ENCODE measurements at places on chromosomes 7 and 10.

GRCh38 chr10:11285171-11285570 lies 267.5 kb downstream of the CELF2 start:
- DNase-seq = no peak

DNA sequence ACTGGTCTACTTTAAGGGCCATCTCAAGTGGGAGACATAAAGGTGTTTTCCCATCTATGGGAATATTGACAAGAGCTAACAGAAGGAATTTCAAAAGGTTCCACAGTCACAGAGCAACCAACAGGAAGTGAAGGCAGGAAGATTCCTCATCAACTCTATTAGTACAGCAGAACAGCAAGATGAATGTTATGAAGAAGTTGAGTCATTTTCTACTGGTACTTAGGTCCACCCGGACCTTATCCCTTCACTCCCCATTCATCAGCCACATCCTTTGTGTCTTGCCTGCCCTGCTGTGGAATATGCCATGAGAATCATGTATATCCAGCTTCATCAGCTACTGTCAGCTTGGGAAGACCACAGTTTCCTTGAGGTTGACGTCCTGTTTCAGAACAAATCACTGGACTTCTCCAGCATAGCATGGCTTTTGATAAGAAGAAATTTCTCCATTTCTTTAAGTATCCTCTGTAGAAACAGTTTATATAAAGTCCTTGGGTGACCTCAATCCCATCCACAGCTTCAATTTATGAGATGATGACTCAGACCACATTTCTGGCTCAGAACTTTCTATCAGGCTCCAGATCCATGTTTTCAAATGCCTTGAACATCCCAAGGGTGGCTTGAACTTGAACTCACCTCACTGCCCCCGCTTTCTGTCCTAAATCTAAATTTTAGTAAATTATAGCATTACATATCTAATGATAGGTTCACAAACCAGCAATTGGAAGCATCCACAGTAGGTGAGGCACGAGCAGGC lies 84.9 kb upstream of the AGK start:
- no peak for DNase-seq

- no peak for DNase-seq
These were observed 98.6 kb upstream of the FGFR2 start for GRCh38 chr10:121696854-121697253.

GRCh38 chr10:66167816-66168215 lies 758.0 kb upstream of the LRRTM3 start:
- DNase-seq = no peak

GRCh38 chr7:47307311-47307710 lies 274.6 kb downstream of the TNS3 start:
- DNase-seq = no peak

DNA sequence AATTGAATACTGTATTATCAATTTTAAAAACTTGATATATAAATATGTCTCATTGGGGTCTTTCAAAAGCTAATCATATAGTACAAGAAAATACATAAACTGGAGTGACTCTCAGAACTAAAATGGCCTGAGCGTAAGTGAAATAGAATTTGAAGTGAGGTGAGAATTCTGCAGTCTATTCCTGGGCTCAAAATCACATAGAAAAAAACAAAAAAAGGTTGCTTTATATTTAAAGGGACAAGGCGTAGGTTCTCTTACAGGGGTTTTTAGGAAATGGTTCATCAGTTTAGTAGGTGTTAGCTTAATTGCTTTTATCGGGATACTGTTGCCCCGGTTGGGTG lies 36.7 kb upstream of the PRSS1 start:
- no peak for DNase-seq

DNA sequence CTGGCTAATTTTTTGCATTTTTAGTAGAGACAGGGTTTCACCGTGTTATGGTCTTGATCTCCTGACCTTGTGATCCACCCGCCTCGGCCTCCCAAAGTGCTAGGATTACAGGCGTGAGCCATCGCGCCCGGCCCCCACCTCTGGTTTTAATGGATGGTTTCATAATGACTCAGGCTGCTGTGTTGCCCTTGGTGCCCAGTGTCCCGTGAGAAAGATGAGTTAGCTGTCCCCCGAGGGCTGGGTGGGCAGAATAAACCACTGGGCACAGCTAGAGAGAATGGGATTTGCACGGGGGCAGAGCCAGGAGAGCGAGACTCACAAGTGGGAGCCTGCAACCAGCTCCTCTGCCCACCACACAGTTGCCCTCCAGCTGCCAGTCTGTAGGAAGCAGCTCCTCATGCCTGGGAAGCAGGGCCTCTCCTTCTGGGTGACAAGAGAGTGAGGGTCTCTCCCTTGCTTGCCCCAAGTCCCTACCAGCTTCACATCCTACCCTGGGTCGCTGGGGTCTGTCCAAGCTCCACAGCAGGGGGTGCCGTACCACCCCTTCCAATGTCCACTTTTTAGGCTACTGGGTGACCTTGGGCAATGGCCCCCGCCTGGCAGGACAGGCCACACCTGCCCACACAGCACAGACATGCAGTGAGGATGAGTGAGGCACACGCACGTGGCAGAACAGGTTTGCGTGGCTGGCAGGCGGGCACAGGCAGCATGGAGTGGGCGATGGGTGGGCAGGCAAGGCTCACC lies 16.1 kb upstream of the NDST2 start:
- no peak for DNase-seq

Data from LNCaP clone FGC (cell line).